ENCODE measurements at places on chromosomes 2 and 18.
A peak's percentile ranks its signal among the peaks of the same experiment; 100 is the strongest.

- no peak for DNase-seq
Observed at GRCh38 chr2:105186967-105187498, 54.5 kb upstream of the GPR45 start.

GRCh38 chr18:78860117-78860516 is 119.5 kb upstream of the SALL3 start:
- DNase-seq: no peak

DNA sequence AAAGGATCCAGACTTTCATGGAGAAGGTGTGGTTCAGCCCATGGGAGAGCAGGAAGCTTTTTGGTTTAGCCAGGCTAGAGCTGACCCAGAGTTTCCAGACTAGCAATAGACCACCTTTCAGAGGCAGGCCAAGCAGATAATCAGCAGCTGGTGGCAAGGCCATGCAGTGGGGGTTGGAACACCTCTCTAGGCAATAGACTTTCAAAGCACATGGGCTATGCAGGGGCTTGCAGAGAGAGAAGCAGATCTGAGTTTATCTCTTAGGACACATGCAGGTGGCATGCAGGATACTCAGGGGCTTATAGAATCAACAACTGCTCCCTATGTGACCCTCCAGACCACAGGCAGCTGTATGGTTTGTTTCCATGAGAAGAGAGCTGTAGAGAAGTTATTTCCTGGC is 9.4 kb downstream of the XIRP2 start:
- DNase-seq: no peak

- DNase-seq: no peak
Observed at GRCh38 chr18:63315131-63315662, 4.4 kb downstream of the BCL2 start.

DNA sequence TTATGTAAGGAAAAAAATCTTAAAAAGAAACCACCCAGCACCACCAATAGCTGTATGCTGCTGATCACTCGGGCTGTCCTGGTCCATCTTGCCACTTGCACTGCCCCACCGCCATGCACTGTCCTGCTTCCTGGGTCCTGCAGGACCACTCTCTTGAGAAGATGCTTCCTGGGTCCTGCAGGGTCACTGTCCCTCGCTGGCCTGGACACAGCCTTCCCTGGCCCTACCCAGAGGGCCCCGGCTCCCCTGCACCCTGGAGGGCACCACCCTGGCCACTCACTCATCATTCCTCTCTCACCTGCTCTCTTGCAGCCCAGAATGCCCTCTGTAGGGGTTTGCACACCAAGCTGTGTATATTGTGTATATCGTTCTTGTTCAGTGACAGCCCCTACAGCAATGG is 2.4 kb upstream of the OTOS start:
- no peak for DNase-seq

DNA sequence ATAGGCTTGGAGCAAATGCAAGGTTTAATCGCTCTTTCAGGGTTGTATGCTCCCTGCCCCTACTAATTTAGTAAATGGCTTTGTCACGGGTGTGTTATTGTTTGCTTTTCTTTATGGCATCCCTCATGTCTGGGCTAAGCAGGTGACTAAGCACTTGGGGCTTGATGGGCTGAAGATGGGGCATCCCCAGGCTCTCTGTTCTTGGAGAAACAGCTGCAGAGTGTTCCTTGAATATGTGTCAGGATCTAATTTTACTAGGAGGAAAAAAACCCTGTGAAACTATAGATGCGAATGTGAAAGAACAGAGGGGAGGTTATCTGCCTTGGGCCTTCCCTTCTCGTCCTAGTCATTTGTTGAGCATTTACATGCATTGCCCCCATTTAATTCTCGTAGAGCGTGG is 94.7 kb upstream of the TAF1B start:
- DNase-seq: peak; percentile 34

GRCh38 chr18:54269893-54270844 is 852 bp downstream of the POLI start:
- peak; percentile 86 for DNase-seq

- DNase-seq: no peak
Observed at GRCh38 chr2:188345020-188345419, 53.3 kb downstream of the GULP1 start.

DNA sequence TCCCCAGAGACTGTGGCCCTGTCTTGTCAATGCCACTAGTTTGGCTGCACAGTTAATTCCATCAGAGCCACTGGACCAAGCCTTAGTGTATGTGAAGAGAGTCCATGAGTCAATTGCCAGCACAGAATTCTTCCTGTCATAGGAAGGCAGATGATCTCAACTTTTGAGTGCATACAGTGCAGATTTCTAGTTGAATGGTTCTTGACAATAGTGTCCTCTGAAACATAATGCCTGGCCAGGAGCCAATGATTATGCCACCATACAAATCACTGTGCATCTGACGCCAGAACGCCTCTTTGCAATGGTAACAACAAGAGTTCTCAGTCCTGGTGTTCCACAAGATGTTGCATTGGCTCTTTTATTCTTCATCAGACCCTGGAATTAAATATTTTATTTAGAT is 7.1 kb downstream of the NEUROD1 start:
- no peak for DNase-seq

- no peak for DNase-seq
Observed at GRCh38 chr2:25035537-25036220, 6.2 kb upstream of the EFR3B start.

DNA sequence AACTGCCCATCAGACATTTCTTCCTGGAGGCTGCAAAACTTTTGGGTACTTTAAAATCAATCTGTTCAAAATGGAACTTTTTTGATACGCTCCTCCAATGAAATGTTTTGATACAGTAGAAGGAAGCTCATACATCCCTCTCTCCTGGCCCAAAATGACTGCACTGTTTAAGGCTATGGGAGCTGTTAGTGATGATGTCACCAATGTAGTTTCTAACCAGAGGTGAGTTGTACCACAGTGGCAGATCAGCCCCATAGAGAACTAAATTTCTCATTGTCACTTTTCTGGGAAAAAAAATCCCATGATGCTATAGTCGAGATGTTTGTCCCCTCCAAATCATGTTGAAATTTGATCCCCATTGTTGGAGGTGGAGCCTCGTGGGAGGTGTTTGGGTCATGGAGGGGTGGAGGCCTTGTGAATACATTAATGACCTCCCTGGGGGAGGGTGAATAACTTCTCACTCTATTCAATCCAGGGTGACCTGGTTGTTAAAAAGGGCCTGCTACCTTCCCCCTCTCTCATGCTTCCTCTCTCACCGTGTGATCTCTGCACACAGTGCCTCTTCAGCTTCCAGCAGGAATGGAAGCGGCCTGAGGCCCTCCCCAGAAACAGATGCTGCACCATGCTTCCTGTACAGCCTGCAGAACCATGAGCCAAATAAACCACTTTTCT is 117.4 kb upstream of the NPAS2 start:
- DNase-seq: no peak

DNA sequence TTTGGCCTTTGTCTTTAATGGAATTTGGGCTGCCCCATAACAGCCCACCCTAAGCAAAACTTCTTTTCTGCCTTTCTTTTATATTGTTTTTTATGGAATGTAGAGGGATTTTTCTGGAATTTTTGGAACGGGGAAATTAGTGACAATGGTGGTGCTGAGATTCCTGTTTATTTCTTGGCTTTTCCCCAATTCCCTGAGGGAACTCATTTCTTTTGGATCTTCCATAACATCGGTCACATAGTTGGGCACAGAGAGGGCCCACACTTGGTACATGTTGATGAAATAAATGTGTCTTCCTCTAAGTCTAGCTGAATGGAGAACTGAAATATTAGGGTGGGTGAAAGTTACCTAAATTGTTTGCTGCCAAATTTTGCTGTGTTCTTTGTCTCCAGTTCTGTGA is 191.6 kb upstream of the TNP1 start:
- DNase-seq: no peak

GRCh38 chr2:216485745-216486144 is 12.9 kb upstream of the RPL37A start:
- DNase-seq: no peak

DNA sequence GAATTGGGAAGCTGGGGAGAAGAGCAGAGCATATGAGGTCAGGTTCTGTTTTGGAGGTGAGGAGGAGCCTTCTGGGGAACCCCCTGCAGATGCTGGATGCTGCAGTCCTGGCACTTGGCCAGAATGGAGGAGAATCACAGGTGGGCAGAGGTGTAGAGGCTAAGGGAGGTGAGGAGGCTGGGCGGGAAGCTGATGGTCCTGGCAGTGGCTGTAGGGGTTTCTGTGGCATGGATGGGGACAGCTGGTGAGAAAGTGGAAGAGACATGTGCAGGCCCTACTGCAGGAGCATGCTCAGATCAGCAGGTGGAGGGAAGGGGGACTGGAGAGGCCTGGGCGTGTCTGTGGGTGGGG is 101.3 kb downstream of the DYSF start:
- DNase-seq: no peak

DNA sequence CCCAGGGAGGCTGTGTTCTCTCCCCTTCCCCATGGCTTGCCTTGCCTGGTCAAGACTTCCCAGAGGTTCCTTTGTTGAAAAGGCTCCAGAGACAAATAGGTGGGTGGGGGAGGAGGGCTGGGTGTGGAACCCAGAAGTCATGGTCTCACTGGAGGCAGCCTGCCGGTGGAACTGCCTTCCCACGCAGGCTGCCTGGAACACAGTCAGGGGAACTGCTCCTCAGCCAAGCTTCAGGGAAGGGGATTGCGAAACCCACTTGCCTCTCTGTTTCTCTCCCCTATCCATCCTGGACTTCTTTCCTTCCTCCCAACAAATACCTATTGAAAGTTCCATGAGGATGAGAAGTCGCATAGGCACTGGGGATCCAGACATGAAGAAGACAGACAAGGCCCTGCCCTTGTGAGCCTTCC is 31.6 kb downstream of the MARCO start:
- DNase-seq: no peak

DNA sequence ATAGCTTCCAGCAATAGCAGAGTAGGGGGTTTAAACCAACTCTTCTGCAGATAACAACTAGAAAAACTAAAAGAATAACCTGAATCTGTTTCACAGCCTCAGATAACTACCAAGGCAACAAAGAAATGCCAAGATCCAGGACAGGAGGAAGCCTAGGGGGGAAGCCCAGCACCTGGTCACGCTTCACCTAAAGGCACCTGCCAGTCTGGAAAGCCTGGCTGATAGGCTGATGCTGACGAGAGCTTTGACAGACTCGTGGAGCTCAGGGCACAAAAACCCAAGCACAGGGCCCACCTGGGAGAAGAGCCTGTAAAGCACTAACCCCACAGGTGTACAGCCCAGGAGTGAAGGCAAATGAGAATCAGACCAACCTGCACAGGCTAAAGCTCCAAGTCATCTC is 22.6 kb downstream of the EIPR1 start:
- DNase-seq: no peak

DNA sequence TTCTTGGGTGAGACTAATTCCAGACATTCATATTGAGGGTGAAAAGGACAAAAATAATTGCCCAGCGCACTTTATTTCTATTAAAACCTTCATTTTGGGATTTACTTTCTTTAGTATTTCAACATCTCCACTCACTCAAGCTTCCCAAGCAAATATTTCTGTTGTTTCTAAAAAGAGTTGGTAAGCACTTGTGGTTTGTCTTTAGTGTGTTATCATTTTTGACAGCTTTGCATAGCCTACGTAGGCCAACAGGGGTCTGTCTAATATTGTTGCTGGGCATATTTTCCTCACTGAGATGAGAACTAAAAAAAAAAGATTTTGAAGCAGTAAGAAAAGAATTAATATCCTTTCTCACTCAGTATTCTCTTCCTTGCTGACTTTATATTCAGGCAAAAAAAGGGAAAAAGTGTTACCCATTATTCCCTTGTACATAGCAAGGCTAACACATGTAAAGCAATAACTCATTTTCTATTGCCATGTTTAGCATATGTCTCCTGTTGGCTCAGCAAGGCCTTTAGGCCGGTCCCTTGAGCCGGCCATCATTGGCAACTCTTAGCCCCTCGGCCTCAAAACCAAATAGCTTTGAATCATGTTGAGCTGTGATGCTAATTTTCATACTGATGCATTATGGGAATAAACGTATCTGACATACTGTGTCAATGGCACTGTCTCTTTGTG is 494.2 kb downstream of the ARHGAP15 start:
- no peak for DNase-seq

- DNase-seq: no peak
Observed at GRCh38 chr2:120831086-120831485, 95.4 kb downstream of the GLI2 start.

DNA sequence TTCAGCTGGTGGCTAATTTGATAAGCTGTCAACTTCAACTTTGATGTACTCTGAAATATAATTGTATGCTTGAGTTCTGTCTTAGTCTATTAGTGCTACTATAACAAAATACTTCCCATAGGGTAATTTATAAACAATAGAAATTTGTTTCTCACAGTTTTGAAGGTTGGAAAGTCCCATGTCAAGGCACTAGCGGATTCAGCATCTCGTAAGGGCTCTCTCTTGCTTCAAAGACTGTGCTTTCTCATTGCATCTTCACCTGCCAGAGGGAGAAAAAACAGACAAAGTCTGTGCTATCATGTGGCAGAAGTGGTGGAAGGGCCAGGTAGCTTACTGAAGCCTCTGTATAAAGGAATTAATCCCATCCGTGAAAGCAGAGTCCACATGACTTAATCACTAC is 409.2 kb downstream of the CDH7 start:
- no peak for DNase-seq

DNA sequence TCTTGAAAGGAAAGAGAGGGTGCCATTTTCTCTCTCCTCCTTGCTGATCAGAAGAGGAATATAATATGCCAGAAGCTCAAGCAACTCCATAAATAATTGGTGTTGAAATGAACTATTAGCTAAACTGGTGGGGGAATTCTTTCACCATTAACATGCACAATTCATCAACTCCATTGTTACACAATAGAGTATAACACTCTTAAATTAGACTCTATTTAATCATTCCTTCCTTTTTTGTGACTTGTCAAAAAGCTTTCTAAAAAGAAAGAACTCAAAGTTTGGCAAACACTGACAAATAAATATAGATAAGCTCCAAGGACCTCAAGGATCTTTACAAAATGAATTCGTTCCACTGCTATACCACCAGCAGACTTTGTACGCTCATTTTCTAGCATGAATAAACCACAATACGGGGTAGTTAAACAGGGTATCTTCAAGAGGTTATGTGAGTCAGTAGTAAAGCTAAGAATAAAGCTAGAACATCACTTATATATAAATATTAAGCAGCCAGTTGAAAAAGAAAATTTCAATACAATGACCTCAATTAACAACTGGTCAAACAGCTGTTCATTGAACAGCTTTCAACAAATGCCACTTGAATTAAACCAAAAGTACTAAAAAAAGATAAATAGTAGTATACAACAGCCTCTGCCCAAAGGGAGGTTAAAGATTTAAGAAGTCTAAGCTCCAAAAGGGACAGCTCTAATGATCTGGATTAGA is 6.4 kb downstream of the TRAK2 start:
- no peak for DNase-seq

DNA sequence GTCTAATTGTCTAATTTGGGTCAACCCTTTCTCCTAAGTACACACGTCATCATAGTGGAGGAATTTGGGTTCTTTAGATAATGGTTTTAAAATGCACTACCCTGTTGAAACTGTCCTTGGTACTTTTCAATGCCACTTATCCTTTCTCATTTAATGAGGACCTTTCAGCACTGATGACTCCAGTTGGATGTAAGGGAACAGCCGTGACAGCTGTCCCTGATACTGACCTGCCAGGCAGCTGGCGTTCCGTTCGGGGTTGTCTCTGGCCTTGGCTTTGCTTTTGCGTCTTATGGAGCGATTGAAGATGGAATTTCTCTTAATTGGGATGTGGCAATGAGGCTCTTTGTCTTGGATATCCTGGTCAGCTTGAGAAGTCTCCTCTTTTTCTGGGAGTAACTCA is 38.7 kb downstream of the NGEF start:
- DNase-seq: no peak

Measured in activated CD4-positive, alpha-beta T cell treated with anti-CD3 and anti-CD28 coated beads, Interleukin-10, Interleukin-2, amounts not matched to agents 100 ng/mL and 50 ng/mL, durations not matched to agents 16 hours and 8 hours (primary cell).